Activated T-helper 17 cell treated with anti-CD3 and anti-CD28 coated beads, Interleukin-2, amount 50 U/mL, for 72 hours (primary cell): ENCODE measurements at places on chromosomes 11 and 22.
A peak's percentile ranks its signal among the peaks of the same experiment; 100 is the strongest.

DNA sequence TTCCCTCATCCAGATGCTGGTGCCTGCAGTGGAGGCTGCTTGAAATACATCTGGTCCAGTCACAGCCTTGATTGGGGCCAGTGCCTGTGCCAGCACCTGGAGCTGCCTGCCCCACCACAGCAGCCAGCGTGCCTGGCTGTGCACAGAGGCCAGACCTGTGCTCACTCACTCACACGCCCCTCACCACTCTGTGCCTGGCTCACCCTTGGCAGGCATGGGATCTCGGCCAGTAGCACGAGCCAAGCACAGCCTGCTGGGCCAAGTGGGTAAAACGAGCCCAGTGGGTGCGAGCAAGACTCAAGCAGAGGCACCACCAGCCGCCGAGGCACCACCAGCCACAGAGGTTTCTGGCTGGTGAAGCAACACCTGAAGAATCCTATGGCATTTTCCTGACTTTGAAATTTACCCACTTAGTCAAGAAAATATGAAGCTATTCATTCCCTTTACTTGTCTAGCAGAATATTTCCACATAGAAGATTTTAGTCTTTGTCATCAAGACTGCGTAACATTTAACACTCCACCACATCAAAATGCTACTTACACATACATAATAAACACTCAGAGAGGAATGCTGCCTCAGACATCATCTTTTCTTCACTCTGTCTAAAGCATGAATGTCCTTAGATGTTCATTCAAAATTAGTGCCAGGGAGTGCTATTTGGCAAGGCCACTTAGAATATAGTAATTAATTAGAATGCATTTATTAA is 424.3 kb upstream of the FAT3 start:
- no peaks in the 10 kb centered on the region for H3K4me1 ChIP-seq
- no peak for ATAC-seq
- no peaks in the 10 kb centered on the region for H3K36me3 ChIP-seq
- H3K4me3 ChIP-seq = no peak overlapping the region
- no peaks in the 10 kb centered on the region for H3K27me3 ChIP-seq
- no peak overlapping the region for H3K27ac ChIP-seq

DNA sequence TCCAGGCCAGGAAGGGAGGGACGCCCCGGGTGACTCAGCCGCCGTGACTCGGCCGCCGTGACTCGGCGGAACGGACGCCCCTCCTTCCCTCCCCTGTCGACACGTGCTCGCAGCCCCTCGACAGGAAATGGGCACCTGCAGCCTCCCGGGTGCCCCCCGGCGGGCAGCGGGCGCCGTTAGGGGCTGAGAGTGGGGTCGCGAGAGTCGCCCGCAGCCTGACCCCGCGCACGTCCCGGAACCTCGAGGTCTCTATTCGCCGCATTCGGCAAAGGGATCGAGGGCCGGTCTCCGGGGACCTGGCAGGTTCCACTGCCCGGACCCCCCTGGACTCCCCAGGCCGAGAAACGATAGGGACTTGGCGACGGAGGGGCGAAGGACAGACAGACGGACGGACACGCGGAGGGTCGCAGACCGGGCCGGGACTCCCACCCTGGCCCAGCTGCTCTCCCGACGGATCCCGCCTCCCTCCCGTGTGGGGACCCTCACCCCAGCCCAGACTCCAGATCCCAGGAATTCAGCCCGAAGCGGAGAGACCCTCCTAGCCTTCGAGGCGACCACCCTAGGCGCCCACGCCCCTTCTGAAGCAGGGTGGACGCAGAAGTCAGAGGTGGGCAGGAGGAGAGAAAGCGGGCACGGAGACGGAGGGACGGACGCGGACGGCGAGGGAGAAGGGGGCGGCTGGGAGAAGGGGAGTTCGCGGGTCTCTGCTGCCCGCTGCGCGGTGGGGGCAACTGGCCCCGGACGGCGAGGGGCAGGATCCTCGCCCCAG is 648 bp downstream of the FOSL1 start:
- H3K36me3 ChIP-seq = peaks cover 45% of the 10 kb centered on the region
- peaks cover 14% of the 10 kb centered on the region for H3K4me1 ChIP-seq
- no peaks in the 10 kb centered on the region for H3K27me3 ChIP-seq
- peak; percentile 37 for ATAC-seq
- H3K27ac ChIP-seq = peak overlapping the region; percentile 91

DNA sequence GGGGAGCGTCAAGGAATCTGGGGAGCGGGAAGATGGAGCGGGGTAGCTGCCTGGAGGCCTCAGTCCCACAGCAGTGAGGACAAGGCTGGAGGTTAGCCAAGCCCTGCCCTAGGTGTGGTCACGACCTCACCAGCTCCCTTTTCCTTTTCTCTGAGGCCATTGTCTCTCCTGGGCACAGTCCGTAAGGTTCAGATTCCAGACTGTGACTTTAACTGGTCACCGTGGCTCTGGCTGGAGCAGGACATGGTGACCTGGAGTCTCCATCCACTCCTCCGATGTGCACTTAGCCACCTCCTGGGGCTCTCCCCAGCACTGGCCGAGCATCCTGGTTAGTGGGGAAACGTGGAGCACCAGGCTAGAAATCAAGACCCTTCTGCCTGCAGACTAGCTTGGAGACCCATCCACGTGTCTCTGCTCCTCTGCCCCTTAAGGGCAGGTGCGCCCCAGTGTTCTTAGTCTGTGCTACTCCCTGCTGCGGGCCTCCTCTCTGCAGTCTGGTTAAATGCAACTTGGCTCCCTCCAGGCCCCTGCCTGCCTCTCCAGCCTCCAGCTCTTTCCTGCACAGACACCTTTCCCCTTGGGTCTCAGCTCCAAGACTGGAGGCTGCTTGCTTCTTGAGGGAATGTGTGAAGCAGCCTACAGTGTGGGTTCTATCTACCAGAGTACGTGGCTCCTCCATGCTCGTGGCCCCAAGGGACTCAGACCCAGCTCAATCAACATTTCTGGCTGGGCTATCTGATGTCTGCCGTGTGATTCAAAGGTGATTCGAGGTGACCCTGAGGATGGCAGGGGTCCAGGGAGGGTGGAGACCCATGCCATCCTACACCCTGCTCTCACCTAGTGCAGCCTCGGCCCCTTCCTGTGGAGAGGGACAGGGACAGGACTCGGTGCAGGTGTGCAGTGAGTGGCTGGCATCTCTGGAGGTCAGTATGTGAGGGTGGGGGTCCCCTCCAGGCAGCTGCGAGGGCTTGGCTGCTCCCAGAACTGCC is 5.2 kb downstream of the SLC25A1 start:
- H3K27me3 ChIP-seq = peaks cover 13% of the 10 kb centered on the region
- H3K4me1 ChIP-seq = peaks cover 16% of the 10 kb centered on the region
- peak overlapping the region; percentile 94 for H3K4me3 ChIP-seq
- peak overlapping the region; percentile 96 for H3K27ac ChIP-seq
- no peak for ATAC-seq

DNA sequence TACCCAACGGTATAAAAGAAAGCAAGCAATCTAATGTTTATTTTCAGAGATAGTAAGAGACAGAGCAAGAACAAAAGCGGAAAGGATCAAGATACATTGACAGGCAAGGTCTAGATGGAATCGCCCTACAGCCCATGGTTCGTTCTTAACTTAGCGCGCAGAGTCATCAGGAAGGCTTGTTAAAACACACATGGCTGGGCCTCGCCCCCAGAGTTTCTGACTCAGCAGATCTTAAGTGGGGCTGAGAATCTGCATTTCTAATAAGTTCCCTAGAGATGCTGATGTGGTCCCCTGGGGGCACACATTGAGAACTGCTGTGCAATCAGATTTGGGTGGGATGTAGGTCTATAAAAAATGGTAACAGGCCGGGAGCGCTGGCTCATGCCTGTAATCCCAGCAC is 35.8 kb upstream of the CHRM4 start:
- H3K27ac ChIP-seq = peak overlapping the region; percentile 39
- H3K4me3 ChIP-seq = no peak overlapping the region
- ATAC-seq = no peak

DNA sequence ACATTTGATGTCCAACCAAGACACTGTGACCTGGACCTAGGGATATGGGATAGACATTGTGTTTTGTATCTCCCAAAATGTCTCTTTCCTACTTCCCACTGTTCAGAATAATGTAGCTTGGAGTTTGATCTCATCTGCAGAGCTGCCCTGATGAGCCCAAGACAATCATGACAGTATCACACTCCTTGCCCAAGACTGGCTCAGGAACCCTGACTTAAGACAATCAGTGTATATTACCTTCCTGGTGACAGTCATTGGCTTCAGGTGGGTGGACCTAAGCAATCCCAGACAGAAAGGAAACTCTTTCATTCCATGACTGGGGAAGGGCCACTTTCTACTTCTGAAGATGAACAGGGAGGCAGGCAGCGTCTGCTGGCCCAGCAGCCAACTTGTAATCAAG is 14.3 kb upstream of the RTN4RL2 start:
- peaks cover 18% of the 10 kb centered on the region for H3K27me3 ChIP-seq
- no peak overlapping the region for H3K27ac ChIP-seq
- no peak for ATAC-seq
- no peak overlapping the region for H3K4me3 ChIP-seq
